ENCODE measurements at places on chromosomes 4 and X.

DNA sequence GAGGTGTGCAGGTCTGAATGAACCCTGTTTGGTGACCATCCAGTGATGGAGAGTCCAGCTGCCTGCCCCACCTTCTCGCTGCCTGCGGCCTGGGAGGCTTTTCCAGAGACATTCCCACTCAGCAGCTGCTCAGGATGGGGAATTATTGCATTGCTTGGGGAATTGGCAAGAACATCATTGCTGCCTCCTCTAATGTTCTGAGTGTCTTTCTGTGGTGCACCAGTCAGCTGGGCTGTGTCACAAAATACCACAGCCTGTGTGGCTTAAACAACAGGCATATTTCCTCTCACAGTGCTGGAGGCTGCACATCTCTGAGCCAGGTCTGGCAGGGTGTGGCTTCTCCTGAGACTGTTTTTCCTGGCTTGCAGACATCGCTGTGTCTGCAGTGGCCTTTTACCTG, 86.8 kb upstream of the AFAP1 start:
- no peak for DNase-seq

DNA sequence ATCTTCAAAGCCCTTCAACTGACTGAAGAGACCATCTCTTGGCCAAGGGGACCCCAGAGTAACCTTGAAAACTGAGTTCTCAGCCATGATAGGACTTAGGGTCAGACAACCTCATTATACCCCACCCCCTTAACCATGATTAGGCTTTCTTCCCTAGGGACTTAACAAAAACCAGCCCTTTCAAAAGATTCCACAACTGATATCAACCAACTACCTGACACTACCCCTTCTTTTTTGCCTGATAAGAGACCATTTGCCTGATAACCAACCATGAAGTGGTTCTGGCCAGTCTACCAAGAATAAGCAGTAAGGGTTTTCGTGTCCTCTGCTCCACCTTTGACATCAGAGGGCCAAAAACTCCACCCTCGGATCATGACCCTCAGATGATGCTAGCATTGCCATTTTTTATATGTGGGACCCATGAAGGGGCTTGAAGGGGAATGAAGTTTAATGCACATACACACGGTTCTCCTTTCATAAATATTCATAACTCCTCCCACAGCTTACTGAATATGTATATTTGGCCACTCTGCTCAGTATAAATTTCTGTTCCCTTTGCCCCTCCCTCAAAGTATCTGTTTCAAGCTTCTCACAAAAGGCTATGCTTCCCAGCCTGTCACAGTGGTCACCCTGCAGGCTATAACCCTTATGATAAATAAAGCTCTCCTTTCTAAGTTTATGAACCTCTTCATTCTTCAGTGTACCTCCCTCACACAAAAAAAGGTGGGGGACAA, 12.3 kb downstream of the TBCK start:
- DNase-seq = no peak

- no peak for DNase-seq
Observed at GRCh38 chr4:126937846-126938422, 694.8 kb upstream of the INTU start.

DNA sequence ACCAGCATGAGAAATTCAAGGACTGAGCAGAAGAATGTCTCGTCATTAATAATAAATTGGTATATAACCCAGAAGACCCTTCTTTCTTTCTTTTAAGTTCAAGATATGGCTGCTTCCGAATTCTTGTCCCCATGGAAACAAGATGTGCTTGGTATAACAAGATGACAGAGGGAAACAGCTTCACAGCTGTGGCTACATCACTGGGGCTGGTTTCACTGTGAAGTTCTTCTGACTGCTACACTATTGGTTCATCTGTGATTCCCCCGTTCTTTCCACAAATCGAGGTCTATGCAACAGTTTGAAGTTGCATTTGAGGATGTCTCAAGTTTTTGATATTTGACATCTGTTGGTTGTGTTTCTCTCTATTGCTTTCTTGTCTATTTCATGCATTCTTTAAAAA, 12.3 kb upstream of the DTHD1 start:
- no peak for DNase-seq

GRCh38 chr4:166279261-166279660, 406.2 kb downstream of the TLL1 start:
- no peak for DNase-seq

- DNase-seq = no peak
Observed at GRCh38 chr4:121308328-121308663, 72.5 kb downstream of the QRFPR start.

DNA sequence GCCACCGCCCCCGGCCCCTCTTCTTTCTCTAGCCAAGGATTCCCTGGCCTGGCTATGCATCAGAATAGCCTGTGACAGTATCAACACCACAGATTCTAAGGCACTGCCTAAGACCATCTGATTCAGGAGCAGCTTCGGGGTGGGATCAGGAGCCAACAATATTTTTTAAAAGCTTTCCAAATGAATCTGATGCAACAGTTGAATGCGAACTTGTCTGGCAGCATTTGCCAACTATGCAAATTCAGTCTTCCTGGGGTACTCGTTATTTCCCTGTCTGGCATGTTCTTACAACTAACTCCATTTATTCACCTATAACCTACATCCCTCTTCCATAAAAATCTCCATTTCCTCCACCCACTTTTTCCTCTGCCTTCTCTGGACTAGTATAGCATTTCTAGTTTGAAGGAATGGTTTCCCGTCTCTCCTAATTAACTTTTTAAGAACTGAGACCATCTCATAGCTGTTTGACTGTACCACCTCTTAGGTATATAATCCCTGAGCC, 36.2 kb upstream of the UGDH start:
- DNase-seq = no peak

- DNase-seq = no peak
Observed at GRCh38 chr4:53061091-53061850, 199.2 kb downstream of the RASL11B start.

DNA sequence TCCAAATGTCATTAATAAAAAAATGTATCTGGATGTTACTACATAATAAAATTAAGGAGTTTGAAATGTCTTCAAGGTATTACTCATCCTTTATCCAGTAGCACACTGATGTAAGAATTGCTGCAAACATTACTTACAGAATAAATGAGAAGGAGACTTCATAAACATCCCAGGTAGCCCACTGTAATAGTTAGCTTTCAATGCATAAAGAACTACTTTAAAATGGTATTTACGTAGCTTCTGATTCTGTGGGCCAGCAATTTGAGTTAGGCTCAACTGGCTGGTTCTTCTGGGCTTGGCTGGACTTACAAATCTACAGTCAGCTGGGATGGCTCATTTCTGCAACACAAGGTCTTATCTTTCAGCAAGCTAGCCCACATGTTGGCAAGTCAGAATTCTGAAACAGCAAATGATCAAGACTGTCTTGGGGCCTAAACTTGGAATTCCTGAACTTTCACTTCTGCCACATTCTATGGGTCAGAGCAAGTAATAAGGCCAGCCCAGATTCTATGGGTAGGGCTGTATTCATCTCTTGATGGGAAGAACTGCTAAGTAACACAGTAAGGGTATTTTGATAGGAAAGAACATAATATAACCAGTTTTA, 522.5 kb downstream of the IQCM start:
- DNase-seq = no peak

GRCh38 chr4:183871581-183871980, 33.5 kb upstream of the STOX2 start:
- no peak for DNase-seq

GRCh38 chr4:186844059-186844681, 120.5 kb upstream of the FAT1 start:
- DNase-seq = no peak

- no peak for DNase-seq
Observed at GRCh38 chrX:150919401-150919800, 20.9 kb upstream of the CD99L2 start.

GRCh38 chr4:48904101-48904500, 2.5 kb downstream of the OCIAD2 start:
- no peak for DNase-seq

DNA sequence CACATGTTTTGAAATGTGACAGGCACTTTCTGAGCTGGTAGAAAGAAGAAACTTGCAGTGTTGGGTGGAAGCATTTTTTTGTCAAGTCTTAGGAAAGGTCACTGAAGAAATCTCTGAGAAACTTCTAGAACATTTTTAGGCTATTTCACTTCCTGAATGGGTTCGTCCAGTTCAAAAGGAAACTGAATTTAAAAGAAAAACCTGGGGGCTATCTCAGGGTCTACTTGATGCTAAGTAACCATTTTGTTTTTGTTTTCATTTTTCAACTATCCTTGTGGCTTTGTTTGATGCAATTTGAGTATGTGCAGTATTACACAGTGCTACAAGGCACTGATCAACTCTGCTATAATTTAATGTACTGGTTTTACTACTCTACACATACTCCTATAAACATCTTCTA, 34.0 kb upstream of the AMOT start:
- no peak for DNase-seq

DNA sequence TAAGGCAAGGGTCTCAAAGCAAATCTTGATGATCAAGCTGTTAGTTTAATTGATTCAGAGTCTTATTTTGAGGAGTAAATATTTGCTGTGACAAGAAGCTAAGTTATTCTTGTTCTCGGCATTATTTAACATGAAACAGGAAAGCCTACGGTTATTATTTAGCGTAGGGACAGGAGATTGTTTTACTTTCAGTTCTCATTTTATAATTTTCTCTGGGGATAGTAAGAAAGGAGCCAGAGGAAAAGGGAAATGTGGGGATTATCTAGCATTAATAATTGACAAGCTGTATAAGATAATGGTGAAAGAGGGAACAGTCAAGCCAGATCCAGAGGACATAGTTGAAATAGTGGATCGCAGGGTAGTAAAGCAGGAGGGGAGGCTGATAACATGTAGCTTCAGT, 39.7 kb upstream of the PARM1 start:
- no peak for DNase-seq

DNA sequence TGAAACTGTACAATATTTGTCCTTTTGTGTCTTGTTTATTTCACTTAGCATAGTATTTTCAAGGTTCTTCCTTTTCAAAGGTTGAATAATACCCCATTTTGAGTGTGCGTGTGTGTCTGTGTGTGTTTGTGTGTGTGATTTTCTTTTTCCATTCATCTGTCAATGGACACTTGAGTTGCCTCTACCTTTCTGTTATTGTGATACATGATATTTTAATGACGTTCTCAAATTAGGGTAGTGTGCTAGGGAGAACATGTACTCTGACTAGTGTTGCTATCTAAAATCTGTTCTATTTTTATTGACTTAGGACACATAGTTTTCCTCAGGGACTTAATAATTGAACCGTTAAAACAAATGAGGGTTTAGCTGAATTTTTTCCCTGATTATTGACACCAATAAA, 9.9 kb downstream of the MMRN1 start:
- DNase-seq = peak; percentile 20

GRCh38 chr4:52054254-52054653, 3.1 kb downstream of the SPATA18 start:
- DNase-seq = no peak

DNA sequence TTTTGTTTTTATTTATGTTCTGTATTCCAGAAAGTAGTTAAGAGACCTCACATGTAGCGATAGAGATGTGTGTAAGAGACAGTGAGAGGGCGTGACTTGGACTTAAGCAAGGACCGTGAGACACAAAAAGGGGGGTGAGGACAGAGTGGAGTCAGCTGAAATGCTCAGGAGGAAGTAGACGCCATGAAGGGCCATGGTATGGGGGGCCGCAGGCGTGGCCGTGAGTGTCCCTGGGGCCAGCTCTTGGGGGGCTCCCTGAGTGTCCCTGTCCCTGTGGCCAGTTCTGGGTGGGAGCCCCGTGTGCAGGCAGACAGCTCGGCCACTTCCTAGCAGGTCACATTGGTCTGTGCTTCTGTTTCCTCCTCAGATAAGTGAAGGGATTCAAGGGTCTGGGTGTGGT, 23.0 kb upstream of the MSANTD1 start:
- DNase-seq = no peak

DNA sequence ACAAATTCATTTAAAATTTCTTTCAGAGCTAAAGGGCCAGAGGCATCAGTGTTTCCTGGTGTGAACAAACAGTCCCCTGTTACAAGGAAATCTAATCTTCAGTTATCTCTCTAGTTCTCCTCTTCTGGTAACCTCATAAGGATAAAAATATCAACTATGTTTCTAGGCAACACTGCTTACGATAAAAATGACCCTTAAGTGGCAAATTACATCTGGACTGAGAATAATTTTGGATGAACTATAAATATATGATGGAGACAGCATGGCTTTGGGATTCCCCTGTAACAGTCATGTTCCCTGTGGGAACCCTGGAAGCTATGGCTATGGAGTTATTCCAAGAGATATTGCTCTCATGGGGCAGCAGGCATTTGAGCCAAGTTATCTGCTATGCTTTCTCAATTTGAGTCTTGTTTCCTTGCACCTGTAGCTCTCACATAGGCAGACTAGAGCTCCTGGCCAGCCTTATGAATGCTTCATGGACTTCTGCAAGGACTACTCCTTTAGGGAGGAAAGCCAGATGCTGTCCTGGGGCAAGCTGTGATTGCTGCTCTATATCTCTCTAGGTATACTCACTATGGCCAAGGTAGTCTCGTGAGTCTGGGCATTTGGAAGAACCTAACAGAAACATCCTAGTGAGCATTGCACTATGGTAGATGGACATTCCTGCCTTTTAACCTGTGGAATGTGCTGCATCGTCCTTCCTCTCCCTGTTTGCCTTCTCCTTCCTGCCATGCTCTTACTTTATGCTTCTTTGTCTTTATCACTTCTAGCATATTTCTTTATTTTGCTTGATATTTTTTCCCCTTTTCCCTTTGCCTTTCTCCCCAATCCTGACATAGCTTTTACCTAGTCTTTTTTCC, 14.2 kb downstream of the C4orf33 start:
- DNase-seq = no peak

- DNase-seq = no peak
Observed at GRCh38 chrX:18210470-18210869, 10.2 kb downstream of the BEND2 start.

DNA sequence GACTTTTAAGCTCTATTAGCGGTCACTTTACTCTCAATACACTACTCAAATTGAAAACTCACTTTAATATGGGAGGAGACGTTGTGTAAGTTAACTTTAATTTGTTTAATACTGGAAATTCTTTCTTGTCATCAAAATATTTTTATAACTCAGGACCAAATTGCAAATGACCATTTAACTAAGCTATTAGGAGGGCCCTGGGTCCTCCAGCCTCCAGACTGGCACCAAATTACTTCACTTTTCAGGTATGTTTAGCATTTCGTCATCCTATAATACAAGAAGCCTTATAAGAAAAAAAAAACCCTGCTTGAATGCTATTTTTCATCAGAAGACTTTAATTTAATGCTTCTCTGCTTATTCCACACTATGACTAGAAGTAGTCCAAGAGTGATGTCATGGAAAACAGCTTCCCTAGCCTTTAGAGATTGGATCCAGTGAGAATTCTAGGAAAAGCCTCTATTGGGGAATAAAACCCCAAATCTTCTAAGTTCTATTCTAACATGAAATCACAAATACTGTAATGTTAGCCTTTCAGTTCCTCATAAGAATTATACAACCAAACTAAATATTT, 6.6 kb downstream of the KLHL15 start:
- no peak for DNase-seq

GRCh38 chr4:7103607-7104365, 35.9 kb upstream of the GRPEL1 start:
- DNase-seq = no peak

DNA sequence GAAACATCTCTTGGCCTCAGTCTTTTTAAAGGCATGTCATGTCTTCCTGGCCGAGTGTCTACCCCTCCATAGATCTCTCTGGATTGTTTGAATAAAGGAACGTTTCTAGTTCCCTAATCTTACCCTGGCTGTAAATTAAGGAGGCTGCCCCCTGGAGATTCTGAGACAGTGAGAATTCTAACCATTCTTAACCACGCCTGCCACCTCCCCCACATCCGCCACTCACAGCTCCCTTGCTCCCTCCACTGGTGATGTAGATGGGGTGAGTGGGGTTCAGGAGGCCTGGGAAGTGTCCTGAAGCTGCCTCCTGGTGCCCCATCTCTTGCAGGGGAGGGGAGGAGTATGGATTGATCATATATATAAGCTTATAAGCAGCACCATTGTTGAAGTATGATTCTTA, 48.0 kb upstream of the TRIM2 start:
- no peak for DNase-seq

All from HEK293T (cell line).